Activated CD8-positive, alpha-beta T cell treated with anti-CD3 and anti-CD28 coated beads for 36 hours (primary cell): ENCODE measurements at places on chromosomes 3 and 15. TPM values are rescaled to one million over a fixed set of nuclear protein-coding genes. Genes with fewer than 3 reads are reported as not detected.

GRCh38 chr3:11534011-11534792 lies 109.5 kb downstream of the VGLL4 start:
- DNase-seq: no peak

GRIP2 gene
- not detected for total RNA-seq

PLD1 gene
- 1.2 TPM for total RNA-seq

DNA sequence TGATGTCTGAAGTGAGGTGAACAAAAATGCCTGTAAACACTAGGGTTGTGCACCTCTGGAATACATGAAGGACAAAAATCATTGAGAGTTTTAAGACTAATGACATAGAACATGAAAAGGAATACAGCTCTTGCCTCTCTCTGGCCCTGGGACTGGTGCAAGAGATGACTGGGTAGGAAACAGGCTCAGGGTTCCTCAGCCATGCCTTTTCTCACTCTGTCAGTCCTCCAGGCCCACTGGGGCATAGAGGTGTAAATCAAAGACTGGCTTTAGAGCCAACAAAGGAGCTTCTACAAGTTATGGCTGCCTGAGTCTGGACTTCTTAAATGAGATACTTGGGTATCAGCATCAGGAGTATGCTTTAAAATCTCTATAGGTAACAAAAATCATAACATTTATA lies 554.7 kb upstream of the KCNMB2 start:
- no peak for DNase-seq

MNS1 gene
- total RNA-seq: 0.95 TPM

DNA sequence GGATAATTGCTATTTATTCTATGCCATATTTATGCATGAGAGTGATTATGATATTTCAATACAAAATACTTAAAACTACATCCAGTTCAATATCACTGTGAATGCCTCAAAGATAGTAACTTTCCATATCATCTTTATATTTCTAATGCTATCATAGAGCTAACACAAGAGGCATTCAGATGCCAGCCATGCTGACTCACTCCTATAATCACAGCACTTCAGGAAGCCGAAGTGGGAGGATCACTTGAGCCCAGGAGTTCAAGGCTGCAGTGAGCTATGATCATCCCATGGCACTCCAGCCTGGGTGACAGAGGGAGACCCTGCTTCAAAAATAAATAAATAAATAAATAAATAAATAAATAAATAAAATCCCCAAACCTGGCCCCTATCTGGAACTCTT lies 498.7 kb downstream of the EPHA3 start:
- DNase-seq: no peak

DNA sequence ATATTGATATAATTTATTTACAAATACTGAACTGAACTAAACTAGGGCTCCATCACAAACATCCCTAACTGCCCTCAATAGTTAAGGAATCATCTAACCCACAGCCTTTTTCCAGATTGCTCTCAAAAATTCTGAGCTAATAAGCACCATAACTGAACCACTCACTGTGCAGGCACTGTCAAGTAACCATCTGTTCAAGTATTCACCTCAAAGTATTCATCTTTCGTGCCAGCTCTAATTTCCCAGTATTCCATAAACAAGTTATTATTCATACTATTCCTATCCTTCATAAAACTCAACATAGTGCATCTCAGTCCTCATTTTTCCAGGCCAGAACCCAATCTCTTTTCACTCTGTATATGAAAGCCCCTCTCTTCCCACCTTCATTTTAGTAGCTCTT lies 41.1 kb downstream of the THBS1 start:
- no peak for DNase-seq

- DNase-seq: peak; percentile 61
Measured at GRCh38 chr3:9067352-9067975, 104.2 kb upstream of the RAD18 start.

- no peak for DNase-seq
Measured at GRCh38 chr3:4517093-4517492, 23.9 kb downstream of the ITPR1 start.

SPINK8 gene
- total RNA-seq: not detected

POPDC2 gene
- total RNA-seq: 1.3 TPM

DNA sequence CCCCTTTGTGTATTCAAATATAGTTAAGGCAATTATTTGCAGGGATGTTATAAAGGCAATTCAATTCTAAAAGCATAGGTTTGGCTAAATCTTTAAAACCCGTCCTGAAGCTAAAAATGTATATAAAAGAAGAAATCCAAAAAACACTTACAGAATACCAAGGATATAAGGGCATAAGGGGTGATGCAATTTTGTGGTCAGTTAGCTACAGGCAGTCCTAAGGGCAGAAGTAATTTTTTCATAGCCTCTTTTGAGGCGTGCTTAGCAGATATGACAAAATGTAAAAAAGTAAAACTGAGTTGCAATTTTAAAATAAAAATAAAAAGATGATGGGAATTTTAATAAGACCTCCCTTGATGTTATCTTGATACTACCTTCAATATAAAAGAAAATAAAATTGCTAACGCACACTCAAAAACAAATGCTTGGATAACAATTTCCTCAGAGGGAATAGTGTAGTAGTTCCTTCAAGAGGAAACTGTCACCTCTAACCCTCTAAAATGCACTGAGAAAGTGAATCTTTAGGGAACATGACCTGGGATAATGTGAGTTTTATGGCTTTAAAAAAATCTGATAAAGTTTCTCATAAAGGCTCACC lies 104.2 kb downstream of the MYH15 start:
- DNase-seq: no peak

C3orf22 gene
- not detected for total RNA-seq

DNA sequence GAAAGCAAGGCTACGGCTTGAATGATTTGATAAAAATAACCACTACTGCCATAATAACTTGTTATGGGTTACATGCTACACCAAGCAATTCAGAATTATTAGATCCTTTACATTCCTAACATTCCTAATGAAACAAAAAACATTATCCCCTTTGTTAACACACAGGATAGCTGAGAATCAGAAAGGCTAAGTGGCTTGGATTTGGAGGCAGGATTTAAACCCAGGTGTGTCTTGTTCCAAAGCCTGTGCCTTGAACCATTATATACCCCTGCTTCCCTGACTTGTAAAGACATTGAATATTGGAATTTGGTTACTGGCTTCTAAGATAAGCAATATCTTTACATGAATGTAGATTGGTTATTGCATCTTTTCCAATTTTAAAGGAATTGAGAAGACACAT lies 417.1 kb upstream of the GOLIM4 start:
- no peak for DNase-seq

DUOXA2 gene
- not detected for total RNA-seq

GRCh38 chr15:100255644-100256043 lies 86.1 kb downstream of the ADAMTS17 start:
- no peak for DNase-seq

MESD gene
- total RNA-seq: 16.5 TPM

GP9 gene
- not detected for total RNA-seq

GRCh38 chr3:79339846-79340245 lies 428.0 kb downstream of the ROBO1 start:
- no peak for DNase-seq

GRCh38 chr3:105323274-105323599 lies 43.5 kb upstream of the ALCAM start:
- no peak for DNase-seq

GRCh38 chr15:77457905-77458265 lies 37.2 kb downstream of the HMG20A start:
- no peak for DNase-seq

GRCh38 chr3:15171096-15171495 lies 35.0 kb upstream of the CAPN7 start:
- DNase-seq: no peak

- DNase-seq: no peak
Measured at GRCh38 chr3:62777130-62777529, 98.1 kb downstream of the CADPS start.

DNA sequence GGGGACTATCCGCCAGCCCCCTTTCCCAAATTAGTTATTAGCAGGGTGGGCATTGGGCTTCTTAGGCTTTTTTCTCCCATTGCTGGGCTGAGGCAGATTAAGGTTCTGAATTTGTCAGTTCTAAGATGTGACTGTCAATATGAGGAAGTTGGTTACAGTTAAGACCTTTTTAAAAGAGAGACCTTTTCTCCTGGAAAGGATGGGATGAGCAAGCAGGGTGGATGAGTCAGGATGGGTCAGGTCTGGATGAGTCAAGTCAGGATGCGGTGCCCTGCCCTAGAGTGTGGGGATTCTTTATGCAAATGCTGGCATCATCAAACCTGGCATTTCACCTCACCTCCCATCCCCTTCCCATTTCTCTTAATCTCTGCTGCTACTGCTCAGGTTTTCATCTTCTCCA lies 1.9 kb downstream of the AEN start:
- DNase-seq: peak; percentile 87

DNA sequence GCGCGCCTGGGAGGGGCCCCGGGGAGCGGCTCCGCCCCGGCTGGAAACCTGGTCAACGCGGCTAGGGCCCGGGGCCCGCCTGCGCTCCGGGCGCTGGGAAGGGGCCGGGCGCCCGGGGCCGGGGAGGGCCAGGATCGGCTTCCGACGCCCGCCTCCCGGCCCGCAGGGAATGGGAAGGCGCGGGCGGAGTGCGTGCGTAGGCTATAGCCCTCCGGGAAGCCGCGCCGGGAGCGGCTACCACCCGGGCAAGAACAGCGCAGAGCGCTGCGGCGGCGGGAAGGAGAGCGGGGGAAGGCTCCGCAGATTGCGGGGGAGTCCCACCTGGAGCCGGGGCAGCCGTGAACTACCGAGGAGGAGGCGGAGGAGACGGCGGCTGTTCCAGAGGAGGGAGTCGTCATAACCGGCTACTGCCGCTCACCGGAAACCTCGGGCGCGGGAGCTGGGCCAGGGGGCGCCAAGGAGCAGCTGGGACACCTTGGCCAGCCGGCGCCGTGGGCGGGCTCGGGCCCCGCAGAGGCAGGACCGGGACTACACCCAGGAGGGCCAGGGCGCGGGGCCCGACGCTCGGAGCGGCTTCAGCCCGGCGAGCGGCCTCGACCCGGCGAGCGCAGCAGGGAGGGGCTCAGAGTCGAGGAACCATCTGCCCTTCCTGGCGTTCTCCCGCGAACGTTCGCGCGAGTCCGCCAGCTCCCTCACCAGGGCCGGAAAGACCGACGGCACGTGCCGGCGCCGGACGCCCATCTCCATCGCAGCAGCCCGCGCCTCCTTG lies at the start of gene EOGT:
EOGT (minus strand) TSS at position 432 of the 769 bp plus-strand sequence. CDS start 3,838 bp downstream, outside the sequence.
- DNase-seq: peak; percentile 84

GRCh38 chr3:53016236-53016635 lies 29.6 kb downstream of the SFMBT1 start:
- no peak for DNase-seq

DNA sequence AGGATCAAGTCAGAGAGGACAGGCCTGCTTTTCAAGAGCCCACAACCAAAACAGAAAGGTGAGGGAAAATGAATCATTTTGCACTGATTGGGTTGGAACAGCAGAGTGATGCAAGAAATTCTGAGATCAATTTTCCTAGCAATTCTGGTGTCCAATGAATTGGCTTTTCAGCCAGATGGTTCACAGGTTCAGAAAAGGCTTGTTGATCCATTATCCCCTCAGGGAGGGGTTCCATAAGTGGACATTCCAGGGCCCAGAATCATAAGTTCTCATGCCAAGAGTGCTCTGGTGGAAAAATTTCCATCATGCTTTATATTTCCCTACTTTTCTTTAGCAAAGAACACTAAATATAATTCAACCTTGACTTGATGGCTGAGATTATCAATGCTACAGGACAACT lies 16.2 kb downstream of the RBP2 start:
- DNase-seq: no peak

GOLGA8T gene
- 0.18 TPM for total RNA-seq
